ENCODE measurements at places on chromosomes 12 and 14.

- no peak for DNase-seq
These were observed 41.3 kb downstream of the EVL start for GRCh38 chr14:100106250-100107112.

DNA sequence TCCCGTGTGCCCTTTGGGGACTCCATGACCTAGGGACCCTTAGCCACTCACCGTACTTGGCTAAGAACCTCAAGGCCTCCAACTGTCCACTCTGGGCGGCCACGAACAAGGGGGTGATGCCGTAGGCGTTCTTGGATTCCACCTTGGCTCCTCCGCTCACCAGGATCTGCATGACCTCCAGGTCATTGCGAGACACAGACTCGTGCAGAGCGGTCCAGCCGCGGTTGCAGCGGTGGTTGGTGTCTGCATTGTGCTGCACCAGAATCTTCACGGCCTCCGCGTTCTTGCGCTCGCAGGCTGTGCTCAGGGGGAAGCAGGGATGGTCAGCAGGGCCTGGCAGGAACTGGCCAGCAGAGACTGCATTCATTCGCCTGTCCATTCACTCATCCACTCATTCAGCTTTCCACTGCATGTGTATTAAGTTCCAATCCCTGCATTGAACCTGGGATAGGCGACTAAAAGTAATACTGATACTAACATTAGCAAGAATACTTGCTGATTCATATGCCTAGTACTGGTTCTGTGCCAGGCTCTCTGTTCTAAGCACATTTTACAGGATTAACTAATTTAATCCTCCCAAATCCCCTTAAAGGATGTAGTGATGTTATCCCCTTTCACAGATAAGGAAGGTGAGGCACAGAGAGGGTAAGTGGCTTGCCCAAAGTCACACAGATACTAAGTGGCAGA, 23.9 kb downstream of the FAM181A start:
- no peak for DNase-seq

DNA sequence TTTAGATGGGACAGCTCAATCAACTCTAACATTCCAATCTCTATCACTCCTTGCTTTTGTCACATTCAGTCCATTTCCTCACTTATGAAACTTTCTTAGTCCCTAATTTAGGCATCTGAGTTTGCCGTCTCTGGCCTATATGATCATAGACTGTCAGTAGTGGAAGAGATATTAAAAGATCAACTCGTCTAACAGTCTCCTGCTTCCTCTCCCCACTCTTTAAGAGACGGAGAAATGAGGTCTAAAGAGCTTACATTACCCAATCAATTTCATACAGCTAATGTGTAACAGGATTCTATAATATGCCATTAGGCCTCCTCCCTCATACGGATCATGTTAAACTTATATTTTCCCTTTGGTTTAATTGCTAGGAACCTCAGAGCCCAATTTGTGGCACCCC, 6.5 kb upstream of the ATP23 start:
- DNase-seq = no peak

GRCh38 chr12:253116-253831, 9.4 kb downstream of the SLC6A13 start:
- DNase-seq = no peak

GRCh38 chr12:129570796-129571400, 332.9 kb downstream of the TMEM132D start:
- DNase-seq = no peak
